NCI-H510A treated with DMSO at 0.1 percent for 48 hours (cell line): ENCODE measurements at places on chromosomes 3 and 15.
A peak's percentile ranks its signal among the peaks of the same experiment; 100 is the strongest.

DNA sequence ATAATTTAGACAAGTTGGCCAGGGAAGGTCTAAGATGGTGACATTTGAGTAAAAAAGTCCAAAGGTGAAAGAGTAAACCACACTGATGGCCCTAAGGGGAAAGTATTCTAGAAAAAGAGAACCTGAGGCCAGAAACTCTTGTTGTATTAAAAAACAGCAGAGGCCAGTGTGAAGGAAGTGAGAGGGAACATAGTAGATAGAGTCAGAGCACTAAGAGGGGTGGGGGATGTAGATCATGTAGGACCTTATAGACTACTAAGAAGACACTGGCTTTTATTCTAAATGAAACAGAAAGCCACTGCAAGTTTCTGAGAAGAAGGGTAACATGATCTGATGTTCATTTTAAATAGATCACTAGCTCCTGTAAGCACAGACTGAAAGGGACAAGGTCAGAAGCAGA, 14.5 kb downstream of the POLQ start:
- DNase-seq = no peak

GRCh38 chr3:69174871-69175737, 52.7 kb upstream of the LMOD3 start:
- no peak for DNase-seq

DNA sequence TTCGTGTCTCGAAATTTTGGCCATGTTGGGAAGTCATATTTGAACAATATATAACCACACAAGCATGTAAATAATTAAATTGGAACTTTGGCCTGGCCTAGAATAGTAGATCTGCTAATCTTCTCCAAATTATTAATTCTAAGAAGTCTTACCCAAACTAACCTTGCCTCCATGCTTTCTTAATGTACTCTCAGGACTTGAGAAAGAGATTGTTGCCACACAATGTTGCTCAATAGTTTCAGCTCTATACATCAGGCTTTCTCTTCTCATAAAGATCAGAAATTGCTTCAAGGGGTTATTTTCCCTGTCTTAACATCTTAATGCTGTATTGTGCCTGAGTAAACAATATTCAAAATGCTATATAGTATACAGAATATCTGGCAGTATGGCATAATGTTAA, 202.7 kb upstream of the LRIG1 start:
- no peak for DNase-seq

- DNase-seq = peak; percentile 3
Observed at GRCh38 chr3:81910244-81910852, 148.9 kb upstream of the GBE1 start.

DNA sequence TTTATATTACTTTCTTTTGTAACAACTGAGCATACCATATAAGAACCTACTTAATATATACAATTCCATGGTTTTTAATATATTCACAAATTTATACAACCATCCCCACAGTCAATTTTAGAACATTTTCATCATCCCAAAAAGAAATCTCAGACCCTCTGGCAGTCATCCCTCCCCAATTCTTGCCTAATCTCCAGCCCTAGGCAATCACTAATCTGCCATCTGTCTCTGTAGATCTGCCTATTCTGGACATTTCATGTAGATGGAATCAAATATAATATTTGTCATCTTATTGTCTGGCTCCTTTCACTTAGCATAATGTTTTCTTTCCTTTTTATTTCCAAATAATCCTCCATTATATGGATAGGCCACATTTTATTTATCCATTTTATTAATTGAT, 92.5 kb downstream of the LARS2 start:
- DNase-seq = no peak

GRCh38 chr15:41806291-41807181, 21.4 kb upstream of the JMJD7 start:
- DNase-seq = peak; percentile 5

DNA sequence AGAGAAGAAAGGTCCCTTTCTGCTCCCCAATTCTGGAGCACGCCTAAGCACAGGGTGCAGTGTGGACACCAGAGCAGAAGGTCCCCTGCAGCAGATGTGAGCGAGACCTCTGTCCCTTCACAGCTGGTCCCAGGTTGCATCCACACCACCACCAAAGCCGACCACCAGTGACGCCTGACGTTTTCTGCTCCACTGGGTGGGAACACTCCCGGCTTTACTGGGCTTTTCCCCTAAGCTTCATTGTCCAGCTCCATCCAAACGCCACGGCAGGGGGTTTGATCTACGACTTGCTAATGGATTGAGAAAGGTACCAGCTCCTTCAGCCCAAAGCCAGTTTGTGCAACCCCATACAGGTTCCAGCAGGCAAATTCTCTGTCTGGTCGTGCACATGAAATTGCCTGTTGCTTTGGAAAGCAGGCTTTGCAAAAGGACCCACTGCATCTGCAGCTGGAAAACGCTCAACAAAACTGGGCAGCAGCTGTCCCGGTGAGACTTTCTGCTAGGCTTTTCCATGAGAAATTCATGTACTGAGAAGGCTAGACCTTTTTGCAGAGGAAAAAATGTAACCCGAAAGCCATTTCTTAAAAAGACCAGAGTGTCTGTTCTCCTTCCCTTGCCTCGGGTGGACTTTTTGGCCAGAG, 31.1 kb downstream of the ADAMTS17 start:
- no peak for DNase-seq

DNA sequence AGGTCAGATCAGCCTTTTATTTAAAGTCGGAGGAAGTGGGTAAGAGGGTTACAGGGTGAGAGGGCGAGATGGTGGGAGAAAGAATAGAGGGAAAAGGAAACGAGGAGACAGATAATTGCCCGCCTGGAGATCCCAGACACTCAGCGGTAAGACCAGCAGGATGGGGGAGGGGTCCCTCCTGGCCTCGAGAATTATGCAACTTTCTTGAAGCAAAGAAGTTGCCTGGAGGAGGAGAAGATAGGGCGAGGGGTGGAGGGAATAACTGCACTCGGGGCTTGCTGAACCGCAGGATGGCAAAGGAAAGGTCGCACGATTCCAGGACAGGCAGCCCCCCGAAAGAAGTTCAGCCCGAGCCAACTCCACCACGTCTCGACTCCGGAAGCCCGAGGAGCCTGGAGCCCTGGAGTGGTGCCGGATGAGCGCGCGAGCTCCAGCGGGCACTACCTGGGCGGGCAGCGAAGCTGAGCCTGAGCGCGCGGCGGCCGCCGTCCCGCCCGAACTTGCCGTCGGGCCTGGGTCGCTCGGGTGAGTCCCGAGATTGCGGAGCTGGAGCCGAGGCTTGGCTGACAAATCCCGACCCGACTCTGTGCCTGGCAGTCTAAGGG, 402 bp downstream of the WWTR1 start:
- DNase-seq = no peak

GRCh38 chr3:119175872-119176756, 2.7 kb downstream of the UPK1B start:
- no peak for DNase-seq

DNA sequence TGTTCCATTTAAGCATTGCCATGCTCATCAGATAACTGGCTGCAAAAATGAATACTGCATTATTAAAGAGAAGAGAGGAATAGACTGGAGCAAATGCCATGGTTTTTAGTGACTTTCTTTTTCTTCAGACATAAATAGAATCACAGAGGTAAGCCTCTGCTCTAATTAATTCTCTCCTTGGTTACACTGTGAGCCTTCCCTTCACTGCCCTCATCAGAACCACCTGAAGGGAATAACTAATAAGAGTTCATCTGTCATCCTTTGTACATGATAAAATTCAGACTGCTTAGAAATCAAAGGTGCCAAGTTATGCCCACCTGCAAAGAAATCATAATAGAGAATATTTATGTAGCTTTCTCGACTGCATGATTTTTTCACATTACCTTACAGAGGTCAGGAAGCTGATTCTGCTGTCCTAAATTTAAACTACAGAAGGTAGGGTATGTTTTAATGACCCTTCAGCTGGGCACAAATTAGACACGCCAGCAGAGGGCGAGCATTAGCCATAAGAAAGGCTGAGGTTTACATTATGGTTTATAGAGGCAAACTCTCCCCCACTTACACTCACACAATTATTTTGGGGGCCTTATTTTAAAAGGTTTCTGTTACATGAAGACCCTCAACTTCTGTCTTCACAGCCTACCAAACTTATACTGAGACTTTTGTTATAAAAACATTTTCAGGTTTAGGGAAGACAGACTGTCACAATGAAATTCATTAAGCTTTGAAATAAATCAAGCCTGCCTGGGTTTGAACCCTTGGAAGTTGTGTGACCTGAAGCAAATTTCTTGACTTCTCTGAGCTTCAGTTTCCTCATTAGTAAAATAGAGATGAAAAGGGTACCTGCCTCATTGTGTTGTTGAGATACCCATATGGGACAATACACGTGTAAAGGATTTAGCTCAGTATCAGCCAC, 15.3 kb upstream of the UNC13C start:
- DNase-seq = peak; percentile 24

DNA sequence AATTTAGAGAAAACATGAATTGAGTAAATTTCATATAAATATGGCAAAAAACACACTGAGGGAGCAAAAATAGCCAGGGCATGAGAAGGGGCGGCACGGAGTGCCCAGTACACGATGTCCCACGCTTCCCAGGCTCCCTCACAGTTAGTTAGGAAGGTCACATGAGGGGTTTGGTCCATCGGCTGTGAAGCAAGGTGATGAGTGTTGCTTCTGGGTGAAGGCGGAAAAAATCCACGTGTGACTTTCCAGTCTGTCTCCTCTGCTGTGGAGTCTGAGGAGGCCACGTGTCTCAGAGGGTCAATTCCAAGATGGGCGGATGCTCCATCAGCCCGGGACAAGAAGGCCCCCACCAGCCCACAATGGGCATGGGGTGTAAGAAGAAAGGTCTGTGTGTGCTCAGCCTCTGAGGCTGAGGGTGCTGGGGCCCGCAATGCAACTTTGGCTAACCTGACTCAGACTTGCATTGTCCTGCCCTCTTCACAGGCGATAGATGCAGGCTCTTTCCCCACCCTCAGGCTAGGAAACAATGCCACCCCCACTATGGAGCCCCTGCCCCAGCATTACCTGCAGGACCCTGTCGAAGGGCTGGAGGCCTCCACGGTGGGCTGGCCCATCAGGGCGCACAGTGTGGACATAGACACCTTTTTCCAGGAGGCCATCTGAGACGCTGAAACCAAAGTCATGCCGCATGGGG, 45.7 kb downstream of the GRIP2 start:
- DNase-seq = no peak

DNA sequence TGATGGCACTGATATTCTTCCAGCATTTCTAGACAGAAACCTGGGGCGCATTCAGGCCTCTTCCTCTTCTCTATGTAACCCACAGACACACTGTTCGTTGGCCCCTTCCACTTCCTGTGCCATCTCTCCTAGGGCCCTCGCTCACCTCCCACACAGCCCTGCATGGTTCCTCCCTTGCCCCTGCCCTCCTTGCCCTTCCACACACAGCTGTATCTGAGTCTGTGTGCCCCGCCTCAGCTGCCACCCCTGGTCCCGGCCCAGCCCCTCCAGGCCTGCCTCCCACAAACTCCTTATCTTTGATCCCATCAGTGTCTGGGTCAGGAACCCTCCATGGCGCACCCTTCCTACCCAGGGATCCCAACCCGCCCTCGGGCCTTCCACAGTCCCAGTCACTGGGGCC, 37.9 kb downstream of the RAB6B start:
- DNase-seq = no peak

- DNase-seq = peak; percentile 37
Observed at GRCh38 chr15:85865070-85865684, 70.5 kb upstream of the KLHL25 start.

DNA sequence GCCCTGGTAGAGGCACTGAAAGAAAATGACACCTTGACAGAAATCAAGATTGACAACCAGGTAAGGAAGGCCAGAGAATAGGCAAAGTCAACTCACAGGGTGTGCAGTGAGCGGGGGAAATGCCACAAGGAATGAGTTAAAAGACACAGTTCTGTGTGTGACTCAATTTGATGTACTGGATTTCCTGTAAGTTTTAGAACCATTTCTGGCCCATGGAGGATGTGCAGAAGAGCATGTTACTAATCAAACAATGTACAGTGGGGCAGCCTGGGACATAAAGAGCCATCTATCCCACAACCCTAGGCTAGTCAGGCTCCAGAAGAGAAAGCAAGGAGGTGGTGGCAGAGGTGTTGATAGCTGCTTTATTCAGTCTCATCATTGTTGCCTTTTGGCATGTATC, 31.2 kb upstream of the TMOD3 start:
- no peak for DNase-seq

DNA sequence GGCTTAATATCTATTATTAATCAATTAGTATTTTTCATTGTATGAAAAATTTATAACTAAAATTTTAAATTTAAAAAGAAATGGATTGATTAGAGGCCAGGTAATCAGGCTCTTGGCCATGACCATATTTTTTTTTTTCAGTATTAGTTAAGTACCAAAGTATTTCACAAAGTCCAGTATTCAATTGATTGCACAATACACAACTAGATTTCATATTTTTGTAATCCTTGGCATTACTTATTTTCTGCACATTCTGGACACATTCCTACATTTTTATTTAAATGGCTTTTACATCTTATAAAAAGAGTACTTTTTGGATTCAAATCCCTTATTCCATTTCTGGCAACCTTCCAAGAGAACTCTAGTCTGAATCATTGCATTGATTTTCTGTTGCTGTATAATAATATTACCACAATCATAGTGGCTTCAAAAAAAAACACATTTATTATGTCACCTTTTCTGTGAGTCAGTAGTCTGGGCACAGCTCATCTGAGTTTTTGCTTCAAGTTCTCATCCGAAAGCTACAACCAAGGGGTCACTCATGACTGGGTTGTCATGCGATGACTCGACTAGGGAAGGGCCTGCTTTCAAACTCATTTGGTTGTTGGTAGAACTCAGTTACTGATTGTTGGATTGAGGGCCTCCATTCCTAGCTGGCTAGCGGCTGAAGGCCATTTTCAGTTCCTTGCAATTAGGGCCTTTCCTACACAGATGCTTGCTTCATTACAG, 90.7 kb downstream of the CNTN6 start:
- no peak for DNase-seq

DNA sequence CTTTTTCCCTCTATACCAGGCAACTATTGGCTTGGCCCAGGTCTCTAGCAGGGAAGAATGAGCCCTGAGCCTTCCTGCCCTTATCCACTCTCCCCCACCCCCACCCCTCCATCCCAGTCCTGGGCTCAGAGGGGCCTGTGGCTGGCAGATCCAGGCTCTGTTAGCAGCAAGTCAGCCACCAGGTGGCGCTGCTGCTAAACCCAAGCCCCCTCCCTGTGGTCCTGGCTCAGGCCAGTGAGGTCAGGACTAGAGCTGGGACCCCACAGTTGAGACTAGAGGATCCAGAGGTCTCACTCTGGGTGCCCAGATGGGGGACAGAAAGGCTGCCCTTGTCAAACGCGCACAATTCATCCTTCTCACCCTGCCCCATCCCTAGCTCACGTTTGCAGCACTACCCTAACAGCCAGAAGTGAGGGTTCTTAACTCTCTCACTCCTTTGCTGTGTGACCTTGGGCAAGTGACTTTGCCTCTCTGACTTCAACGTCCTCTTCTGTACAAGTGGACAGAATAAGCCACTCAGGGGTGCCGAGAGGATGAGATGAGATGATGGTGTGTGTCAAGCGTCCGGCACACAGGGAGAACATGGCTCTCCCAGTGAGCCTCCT, 46.8 kb upstream of the SLC6A1 start:
- peak; percentile 0 for DNase-seq

- DNase-seq = peak; percentile 35
Observed at GRCh38 chr15:33226559-33227181, 32.2 kb upstream of the FMN1 start.
